Peyer's patch (tissue), 4 donors: ENCODE measurements at places on chromosomes 1 and 21.

DNA sequence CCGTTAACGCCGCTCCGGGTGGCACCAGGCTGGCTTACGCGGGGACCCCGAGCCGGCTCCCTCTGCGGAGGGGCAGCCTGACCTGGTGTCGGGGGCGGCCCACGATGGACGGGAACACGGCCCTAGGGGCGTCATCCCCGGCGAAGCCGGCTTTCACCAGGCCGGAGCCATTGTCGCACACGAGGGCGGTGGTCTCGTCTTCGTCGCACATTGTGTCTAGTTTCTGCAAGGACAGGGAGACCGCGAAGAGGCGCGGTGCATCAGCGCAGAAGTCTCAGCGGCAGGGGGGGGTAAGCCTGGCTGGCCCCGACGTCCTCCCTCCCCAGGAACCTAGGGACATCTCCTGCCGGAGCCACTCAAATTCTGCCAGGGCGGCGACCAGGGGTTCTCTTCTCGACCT is 989 bp downstream of the ACTA1 start:
- no peak for DNase-seq

DNA sequence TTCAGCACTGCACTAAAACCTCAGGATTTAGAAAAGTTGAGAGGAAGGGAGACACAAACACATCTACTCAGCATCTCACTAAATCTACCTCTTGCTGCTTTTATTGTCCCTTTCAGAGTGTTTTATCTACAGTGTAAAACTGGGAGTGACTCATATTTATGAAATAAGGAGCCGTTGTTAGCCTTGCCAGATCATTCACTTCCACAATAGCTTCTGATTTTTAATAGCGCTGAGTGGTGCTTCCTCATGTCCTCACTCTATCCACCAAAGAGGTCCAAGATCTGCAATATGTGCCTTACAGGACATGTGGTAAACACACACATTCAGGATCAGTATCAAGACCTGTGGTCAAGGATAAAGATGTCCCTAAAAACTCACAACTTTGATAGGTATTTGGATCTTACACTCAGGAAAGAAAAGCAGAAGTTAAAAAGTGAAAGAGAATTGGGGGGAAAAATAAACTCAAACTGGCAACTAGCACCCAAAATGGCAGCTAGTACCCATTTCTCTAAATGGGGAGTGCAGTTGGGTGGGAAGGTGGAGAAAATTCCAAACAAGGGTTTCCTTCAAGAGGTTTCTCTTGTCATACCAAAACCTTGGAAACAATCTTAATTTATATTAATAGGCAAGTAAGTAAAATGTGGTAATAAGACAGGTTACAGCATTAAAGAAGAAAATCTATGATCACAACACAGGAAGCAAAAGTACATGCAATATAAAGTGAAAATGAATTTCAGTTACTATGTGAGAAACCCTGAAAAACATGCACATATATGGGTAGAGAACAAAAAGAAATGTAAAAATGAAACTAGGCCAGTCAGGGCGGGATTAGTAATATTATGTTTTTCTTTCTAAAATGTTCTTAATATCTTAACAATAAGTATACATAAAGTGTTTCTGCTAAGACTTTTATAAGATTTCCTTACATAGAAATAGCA is 15.9 kb downstream of the DUSP10 start:
- no peak for DNase-seq

DNA sequence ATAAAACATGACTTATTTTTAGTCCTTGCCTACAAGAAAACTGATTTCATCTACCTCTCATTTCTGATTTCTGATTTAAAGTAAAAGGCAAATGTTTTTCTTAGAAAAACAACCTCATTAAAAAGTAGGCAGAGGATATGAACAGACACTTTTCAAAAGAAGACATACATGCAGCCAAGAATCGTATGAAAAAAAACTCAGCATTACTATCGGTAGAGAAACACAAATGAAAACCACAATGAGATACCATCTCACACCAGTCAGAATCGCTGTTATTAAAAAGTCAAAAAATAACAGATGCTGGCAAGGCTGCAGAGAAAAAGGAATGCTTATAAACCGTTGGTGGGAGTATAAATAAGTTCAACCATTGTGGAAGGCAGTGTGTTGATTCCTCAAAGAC is 16.2 kb downstream of the ODR4 start:
- DNase-seq: no peak

GRCh38 chr1:86992861-86993260 is 78.4 kb downstream of the HS2ST1 start:
- no peak for DNase-seq

DNA sequence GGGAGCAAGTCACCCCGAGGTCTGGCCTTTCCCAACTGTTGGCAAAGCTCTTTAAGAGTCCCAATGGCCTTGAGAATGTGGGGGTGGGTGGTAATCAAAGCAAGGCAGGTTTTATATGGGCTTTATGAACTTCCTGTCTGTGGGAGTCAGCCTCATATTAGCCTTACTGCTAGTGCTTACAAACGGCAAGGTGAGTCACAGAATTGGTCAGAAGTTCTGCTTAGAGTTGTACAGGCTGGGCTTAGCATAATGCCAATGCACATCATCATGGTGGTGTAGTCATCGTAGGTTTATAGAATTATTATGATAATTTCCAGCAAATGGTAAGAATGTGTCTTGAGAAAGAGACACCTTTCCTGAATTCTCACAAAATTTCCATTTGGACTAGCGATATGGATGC is 192.7 kb upstream of the KIAA0040 start:
- no peak for DNase-seq

- no peak for DNase-seq
Measured at GRCh38 chr1:180918519-180918918, 5.8 kb downstream of the KIAA1614 start.

GRCh38 chr21:36567216-36567885 is 87.4 kb upstream of the CLDN14 start:
- no peak for DNase-seq

DNA sequence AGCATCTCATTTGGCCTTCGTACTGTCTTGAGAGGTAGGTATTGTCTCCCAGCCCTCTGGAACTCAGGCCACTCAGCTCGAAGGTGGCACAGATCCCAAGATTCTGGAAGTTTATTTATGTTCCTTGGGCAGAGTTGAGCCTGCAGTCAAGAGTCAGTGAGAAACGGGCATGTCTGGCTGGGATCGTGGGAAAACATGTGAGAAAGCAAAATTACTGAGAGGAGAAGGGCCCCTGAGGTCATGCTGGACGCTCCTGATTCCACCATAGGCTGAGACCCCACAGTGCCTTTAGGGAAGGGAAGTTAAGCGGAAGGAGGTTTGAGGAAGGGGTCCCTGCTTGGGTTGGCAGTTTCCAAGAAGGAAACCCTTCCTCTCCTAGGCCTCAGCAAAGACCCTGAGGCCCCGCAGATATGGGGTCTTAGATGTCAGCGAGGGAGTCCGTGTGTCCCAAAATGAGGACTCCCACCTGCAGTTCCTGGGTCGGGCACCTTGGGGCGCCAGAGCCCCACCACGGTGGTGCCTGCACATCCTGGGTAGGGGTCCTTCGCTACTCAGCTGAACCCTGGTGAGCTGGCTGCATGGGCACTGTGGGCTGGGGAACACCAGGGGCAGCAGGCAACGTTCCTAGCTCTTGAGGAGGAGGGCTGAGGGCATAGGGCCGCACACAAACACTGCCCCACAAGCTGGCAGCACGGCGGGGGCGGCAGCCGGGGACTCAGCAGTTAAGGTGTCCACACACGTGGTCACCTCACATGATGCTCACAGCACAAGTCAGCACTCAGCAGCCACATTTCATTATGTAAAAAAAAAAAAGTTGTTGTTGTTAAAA is 12.3 kb upstream of the SEMA4A start:
- DNase-seq: no peak

DNA sequence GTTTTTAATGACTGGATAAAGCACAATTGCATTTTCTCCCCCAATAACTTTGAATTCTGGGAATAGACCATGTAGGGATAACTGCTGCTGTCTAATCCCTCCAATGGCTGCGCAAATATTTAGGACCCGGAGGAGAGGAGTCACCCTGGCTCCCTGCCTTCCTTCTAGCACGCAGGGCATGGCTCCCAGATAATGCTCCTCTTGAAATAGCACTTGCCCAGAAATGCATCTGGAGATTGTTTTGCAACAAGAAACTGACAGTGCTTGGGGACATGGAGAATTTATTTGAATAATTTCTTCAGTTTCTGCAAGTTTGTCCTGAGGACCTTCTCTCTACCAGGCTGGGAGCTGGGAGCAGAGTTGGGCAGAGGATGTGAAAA is 83.5 kb downstream of the MAN1C1 start:
- no peak for DNase-seq

- DNase-seq: no peak
Measured at GRCh38 chr1:33056426-33056825, 19.7 kb upstream of the AK2 start.

DNA sequence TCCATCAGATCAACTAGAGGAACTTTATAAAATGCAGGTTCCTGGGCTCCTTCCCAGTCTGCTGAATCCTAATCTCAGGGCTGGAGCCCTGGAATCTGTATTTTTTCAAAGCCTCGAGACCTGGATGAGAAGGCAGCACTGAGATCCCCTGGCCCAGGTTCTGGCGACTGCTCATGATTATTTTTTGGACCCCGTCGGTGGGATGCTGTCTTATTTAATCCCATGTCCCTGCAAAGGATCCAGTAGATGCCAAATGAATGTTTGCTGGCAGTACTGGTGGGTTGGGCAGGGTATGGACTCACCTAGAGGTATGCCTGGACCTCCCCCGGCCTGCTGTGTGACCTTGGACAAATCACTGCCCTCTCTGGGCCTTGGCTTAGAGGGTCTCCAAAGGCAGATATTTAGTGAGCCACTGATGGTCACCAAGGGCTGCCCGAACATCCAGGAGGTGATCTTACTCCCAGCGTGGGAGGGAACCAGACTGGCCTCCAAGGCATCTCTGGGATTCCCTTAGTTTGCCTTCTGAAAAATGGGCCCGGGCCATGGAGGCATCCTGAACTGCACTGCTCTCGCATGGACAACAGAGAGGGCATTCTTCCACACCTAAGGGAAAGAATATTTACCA is 91.6 kb upstream of the RUNX3 start:
- no peak for DNase-seq

DNA sequence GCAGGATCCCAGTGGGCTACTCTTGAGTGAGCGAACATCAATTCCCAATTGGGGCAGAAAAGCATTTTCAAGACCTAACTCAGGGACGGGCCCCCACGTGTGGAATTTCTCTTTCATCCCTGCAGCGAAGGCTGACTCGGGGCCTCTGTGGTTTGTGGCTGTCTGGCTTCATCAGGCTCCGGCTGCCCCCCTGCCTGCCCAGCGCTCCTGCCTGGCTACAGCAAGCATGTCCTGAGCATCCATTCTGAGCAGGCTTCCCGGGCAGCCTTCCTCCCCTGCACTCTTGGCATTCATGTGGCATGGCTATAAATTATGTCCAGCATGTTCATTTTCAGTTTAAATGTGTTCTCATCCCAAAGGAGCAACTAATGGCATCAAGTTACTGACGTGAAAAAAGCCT is 588.1 kb downstream of the KIF26B start:
- DNase-seq: no peak

GRCh38 chr1:31759298-31760023 is 4.7 kb downstream of the ADGRB2 start:
- DNase-seq: no peak

- DNase-seq: no peak
Measured at GRCh38 chr1:217674028-217674729, 43.0 kb downstream of the SPATA17 start.
